Tibial nerve (tissue), 4 donors: ENCODE measurements at places on chromosomes 6 and 20. TPM values are rescaled to one million over a fixed set of nuclear protein-coding genes. Genes with fewer than 3 reads are reported as not detected.

DNA sequence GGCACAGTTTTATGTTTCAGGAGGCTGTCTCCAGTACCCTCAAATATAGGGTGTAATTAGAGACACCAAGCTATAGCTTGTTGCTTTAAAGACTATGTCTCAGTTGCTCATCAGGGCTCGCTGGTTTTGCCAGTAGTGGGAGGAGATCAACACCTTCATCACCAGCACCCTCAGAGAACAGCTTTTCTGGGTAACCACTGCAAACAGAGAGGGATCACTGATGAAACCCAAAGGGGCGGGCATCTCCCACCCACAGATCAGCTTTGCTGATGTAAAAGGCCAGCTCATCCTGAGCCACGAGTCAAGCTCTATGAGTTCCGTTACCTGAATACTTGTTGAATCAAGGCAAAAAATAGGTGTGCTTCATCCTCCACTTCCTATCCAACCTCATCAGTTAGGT lies 187.7 kb downstream of the AIG1 start:
- DNase-seq: no peak

DNA sequence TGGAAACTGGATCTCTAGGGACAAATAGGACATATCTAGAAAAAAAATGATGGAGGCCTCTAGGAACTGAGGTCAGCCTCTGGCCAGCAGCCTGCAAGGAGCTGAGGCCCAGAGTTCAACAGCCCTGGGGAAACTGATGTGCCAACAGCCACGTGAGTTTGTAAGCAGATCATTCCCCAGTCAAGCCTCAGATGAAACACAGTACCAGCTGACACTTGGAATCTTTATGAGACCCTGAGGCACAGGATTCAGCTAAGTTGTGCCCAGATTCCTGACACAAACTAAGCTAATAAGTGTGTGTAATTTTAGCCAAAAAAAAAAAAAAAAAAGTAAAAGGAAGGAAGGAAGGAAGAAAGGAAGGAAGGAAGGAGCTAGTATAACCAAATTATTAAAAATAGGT lies 1059.8 kb upstream of the MAP3K7 start:
- DNase-seq: no peak

- DNase-seq: no peak
These were observed 81.7 kb upstream of the SHLD1 start for GRCh38 chr20:5668529-5668868.

DNA sequence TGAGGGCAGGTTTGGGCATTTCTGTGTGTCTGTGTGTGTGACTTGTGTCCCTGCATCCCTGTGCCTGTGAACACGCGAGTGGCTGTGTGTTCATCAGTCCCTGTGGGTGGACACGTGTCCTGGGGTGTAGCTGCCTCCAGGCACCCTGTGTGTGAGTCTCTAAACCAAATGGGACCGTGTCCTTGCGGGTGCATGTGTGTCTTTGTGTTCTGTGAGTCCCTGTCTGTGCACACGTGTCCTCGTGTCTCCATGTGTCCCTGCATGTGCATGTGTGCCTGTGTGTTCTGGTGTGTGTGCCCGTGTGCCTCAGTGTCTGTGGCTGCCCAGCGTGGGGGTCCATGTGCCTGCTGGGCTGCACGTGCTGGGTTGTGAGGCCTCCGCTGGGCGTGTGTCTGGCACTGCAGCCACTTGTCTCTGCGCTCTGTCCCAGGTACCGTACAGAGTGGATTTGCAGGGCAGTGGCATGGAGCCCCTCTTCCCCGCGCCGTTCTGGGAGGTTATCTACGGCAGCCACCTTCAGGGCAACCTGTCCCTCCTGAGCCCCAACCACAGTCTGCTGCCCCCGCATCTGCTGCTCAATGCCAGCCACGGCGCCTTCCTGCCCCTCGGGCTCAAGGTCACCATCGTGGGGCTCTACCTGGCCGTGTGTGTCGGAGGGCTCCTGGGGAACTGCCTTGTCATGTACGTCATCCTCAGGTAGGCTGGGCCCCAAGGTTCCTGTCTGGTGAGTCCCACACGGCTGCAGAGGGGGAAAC lies 8.2 kb upstream of the LKAAEAR1 start:
- DNase-seq: no peak

DNA sequence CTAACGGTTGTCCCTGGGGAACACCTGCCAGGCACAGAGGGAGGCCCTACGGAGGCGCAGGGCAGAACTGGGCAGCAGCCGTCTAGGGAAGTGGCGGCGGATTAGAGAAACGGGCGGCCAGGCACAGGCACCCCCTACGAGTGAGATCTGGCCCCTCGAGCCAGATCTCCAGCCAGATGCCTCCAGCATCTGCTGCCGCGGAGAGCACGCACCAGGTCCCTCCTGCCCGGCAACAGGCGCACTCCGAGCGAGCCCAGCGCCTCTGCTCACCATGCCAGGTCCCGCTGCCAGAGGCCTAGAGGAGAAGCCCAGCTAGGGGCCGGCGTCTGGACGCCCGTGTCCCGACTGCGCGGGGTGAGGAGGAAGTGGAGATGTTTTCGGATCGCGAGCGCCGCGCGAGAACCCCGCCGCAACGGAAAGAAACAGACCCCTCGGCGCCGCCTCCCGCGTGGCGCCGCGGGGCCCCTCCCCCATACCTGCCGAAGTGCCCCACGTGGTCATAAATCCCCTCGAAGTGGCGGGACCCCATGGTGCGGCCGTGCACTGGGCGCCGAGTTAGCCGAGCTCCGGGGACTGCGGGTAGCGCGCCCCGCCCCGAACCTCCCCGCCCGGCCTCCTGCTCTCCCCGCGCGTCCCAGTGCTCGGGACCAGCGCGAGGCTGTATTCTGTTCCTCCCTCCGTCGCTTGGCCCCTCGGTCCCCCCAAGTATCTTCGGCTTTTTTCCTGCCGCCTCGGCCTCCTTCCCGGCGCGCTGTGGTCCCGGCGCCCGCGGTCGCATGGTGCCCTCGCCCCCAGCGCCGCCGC lies at the start of gene SLC22A16:
Gene SLC22A16, minus strand, starts transcription at position 568 of the 804 bp plus-strand sequence. Its CDS starts 39 bp downstream, at position 529.
- DNase-seq: no peak

- DNase-seq: no peak
These were observed 149.2 kb downstream of the JARID2 start for GRCh38 chr6:15395087-15395486.

GRCh38 chr6:53943395-53943794 lies 148.6 kb downstream of the LRRC1 start:
- DNase-seq: no peak

DNA sequence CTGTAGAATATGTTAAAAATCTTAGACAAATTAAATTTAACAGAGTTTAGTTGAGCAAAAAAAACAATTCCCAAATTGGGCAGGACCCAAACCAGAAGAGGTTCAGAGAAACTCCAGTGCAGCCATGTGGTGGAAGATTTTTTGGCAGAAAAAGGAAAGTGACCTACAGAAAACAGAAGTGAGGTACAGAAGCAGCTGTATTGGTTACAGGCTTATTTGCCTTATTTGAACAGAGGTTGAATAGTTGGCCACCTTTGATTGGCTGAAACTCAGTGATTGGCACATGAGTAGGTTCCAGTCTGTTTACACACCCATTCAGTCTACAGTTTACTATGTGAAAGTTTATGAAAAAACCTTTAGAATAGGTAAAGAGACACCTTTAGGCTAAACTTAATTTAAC lies 110.9 kb upstream of the LAMP5 start:
- no peak for DNase-seq

- DNase-seq: no peak
These were observed 141.2 kb upstream of the KCNG1 start for GRCh38 chr20:51163996-51164600.

DNA sequence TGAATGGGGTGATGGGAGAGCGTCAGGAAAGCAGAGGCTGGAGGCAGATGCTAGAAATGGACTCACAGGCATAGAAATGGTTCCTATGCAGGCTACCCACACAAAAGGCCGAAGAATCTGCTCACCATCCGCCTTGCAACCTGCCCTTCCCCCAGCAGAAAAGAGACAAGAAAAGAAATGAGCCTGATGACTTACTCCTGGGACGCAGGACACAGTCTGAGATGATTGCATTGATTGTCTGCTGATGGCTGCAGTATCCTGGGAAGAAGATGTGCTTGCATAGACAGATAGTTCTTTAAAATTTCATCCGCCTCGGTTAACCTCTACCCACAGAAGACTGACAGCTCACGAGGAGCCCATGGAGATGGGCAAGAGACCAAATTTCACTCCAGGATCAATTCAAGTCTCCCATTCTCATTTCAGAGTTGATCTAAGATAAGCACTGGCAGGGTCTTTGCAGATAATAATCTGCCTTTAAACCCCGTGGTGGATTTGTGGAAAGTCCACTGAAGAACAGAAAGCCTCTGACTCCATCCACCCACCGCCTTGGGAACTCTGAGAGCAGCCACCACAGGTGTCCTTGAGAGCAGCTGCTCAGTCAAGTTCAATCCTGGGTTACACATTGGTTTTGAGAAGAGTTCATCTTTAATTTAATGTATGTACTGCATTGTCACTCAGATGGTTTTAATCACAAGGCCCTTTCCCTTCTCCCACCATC lies 7.2 kb downstream of the AGPAT4 start:
- DNase-seq: no peak

GRCh38 chr6:164252948-164253347 lies 838.4 kb downstream of the QKI start:
- DNase-seq: no peak

GRCh38 chr20:48164566-48165400 lies 379.5 kb upstream of the SULF2 start:
- DNase-seq: no peak

GRCh38 chr20:33812152-33812849 lies 1.2 kb downstream of the CHMP4B start:
- peak; percentile 68 for DNase-seq

The SLC35F1 gene
- 17.7 TPM for total RNA-seq

The RAMACL gene
- total RNA-seq: 8.2 TPM

The ETV7 gene
- 0.60 TPM for total RNA-seq

The RPS10 gene
- total RNA-seq: 2,316 TPM

The OXT gene
- total RNA-seq: not detected
